NT2/D1 (cell line): ENCODE measurements at places on chromosomes 11 and 22.

- no peak for DNase-seq
Observed at GRCh38 chr22:44206330-44206645, 25.6 kb downstream of the PARVG start.

- DNase-seq = peak; percentile 55
Observed at GRCh38 chr11:115503083-115503885, 931 bp downstream of the CADM1 start.

- no peak for DNase-seq
Observed at GRCh38 chr22:42901790-42902508, 44.9 kb upstream of the ARFGAP3 start.

- no peak for DNase-seq
Observed at GRCh38 chr11:85475660-85476517, 151.3 kb downstream of the DLG2 start.

DNA sequence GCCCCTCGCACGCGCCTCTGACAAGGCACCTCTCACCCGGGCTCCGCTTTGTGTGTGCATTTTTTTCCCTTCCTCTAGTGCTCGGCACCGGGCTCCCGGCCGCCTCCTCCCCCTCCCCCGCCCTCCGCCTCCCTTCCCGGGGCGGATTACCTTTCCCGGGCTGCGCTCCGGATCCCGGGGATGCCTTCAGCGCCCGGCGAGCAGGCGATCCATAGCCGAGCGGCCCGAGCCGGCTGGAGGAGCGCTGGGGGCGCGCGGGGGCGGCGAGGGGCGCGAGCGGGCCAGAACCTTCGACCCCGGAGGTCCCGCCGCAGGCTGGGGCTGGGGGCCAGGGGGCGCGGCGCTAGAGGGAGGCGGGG is 282 bp downstream of the MPPED2 start:
- DNase-seq = no peak

DNA sequence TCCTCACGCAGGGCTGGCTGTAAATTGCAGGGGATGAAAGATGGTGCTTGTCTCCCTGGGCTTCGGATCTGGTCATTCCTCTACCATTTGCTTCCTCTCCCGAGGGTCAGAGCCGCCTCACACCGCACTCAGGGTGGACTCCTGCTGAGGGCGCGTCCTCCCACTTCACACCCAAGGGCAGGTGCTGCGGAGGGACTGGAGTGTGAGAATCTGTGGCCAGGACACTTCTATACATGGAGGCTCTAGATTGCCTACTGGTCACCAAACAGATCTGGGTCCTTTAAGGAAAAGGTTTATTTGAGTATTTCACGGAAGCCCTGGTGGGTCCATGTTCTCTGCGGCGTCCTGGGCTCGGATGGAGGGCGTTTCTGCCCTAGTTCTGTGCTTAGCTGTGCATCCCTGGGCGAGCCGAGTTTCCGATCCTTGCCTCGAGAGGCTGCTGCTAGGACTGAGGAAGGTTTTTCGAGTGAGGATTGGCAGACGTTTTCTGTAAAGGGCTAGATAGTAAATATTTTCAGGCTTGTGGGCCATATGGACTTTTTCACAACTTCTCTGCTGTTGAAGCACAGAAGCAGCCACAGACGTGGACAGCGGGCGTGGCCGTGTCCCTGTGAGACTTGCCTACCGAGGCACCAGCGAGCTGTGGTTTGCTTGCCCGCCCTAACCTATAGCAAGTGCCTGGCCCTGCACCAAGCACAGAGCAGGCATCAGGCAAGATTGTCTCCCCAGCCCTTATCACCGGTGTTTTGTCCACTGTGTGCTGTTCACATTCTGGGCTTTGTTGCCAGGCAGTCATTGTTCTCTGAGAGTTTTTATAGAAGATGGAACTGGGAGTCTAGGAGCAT is 279.0 kb downstream of the TBC1D22A start:
- no peak for DNase-seq

- no peak for DNase-seq
Observed at GRCh38 chr11:83862691-83863090, 576.5 kb upstream of the CCDC90B start.

DNA sequence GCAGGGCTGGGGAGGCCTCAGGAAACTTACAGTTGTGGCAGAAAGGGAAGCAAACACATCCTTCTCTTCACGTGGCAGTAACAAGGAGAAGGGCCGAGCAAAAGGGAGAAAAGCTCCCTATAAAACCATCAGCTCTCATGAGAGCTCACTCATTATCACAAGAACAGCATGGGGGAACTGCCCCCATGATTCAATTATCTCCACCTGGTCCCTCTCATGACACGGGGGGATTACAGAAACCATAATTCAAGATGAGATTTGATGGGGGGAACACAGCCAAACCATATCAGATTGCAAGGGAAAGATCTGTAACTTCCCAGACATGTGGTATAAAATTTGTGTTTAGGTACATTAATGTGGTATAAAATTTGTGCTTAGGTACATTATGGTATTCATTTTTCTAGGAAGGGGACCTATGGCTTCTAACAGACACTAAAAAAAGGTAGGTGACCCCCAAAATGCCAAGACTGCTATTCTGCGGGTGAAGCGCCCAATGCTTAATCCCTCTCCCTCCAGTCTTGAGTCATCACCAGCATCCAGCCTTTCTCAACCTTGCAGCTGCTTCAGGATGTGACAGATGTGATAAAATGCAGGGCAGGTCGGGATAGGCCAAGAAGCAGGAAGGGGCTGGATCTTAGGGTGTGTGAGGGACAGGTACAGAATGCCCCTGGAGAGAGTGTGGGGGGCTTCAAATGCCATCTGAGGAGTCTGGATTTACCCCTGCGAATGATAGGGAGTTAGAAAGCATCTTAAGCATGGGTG is 57.7 kb upstream of the AMPD3 start:
- no peak for DNase-seq

- DNase-seq = no peak
Observed at GRCh38 chr22:36946421-36947158, 33.2 kb downstream of the CSF2RB start.

DNA sequence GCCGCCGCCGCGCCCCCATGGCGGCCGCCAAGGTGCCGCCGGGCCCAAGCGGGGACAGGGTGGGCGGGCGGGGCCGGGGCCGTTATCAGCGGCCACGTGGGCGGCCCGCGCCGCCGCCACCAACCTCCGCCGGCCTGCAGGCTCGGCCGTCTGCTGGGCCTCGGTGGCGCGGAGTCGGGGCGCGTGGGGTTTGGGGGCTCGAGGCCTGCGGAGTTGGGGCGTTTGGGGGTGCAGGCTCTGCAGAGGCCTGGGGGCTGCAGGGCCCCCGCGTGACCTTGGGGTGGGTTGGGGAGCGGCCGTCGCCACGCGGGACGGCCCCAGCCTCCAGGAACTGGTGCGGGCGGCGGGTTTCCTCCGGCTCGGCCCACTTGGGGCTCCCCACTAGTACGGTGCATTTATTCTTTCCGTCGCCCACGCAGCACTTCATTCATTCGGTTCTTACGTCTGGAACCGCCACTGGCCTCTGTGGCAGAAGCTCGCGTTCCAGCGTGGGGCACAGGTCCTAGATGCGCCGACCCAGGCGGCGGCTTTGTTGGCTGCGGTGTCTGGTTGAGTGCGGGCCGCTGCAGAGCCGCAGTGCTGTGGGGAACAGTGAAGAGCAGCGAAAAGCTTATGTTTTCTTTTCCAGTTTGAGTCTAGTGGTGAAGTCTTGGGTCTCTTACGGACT is 740 bp upstream of the TRMT2A start:
- no peak for DNase-seq

GRCh38 chr22:27574002-27574366 is 227.6 kb downstream of the MN1 start:
- DNase-seq = no peak

- DNase-seq = no peak
Observed at GRCh38 chr11:133582750-133583149, 50.4 kb upstream of the OPCML start.

DNA sequence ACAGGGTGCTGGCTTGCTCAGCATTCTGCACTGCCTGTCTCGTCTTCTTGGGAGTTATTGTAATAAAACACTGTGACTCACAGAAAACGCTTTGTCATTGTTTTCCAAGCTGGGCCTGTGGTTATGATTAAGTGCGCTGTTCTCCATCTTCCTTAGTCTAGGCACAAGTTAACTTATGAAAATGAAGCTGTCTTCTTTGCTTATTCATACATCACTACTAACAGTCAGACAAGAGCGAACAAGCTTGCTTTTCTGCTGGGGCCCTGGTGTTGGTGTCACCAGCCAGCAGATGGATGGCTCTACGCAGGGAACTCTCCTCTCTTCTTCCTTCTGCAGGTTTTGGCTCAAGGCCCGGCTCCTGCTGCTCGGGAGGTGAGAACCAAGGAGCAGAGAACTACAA is 380.1 kb upstream of the SYN3 start:
- no peak for DNase-seq

DNA sequence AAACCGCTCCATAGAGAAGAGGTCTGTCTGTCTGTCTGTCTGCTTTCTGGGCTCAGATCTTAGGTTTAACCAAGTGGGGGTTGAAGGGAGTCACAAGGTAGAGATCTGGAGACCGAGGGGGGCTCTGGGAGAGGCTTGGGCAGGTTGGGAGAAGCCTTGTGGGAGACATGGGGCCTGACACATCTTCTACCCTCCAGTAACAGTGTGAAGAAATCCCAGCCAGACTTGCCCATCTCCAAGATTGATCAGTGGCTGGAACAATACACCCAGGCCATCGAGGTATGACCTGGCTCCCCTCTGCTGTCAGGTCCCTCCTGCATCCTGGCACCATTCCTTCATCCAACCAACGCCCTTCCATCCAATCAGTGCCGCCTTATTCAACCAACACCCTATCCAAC is 7.4 kb downstream of the PRR33 start:
- DNase-seq = no peak

GRCh38 chr11:111307472-111308108 is 9.2 kb downstream of the POU2AF3 start:
- DNase-seq = no peak

- DNase-seq = no peak
Observed at GRCh38 chr11:75077316-75077715, 19.4 kb downstream of the OR2AT4 start.

- DNase-seq = no peak
Observed at GRCh38 chr11:79512706-79513469, 72.1 kb upstream of the TENM4 start.

DNA sequence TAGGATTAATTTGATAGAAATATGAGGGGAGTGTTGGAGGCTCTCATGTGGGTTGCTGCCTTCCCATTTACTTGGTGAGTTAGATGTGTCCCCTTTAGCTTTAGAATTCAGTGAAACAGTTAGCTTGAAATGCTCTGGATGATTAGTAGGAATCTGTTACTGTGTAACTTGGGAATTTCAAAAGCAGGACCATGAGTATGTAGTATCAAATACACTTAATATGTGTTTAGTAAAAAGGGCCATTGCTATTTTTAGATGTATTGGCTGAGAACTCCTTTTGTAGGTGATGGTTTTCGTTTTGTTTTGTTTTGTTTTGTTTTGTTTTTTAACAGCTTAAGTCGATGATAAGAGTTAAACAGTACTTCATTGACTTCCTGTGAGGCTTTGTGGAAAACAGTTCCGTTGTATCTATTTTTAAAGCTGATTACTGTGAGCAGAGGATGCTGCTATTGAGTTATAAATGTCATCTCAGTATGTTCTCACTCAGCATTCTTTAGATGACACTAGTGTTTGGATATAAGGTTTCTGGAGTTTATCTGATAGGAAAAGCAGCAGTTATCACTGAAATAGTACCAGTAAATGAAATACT is 53.5 kb downstream of the MCAM start:
- DNase-seq = no peak

DNA sequence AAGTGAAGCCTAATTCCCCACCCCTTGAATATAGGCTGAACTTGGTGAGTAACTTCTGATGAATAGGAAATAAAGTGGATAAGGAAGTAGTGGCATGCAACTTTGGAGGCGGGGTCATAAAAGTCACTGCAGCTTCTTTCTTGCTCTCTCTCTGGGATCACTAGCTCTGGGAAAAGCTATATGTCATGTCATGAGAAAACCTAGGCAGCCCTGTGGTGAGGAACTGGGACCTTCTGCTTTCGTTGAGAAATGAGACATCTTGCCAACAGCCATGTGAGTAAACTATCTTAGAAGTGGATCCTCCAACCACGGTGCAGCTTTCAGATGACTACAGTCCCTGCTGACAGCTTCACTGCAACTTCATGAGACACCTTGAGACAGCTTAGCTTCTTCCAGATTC is 15.7 kb downstream of the ZNF214 start:
- no peak for DNase-seq

- DNase-seq = no peak
Observed at GRCh38 chr11:3971756-3972404, 116.4 kb downstream of the STIM1 start.

DNA sequence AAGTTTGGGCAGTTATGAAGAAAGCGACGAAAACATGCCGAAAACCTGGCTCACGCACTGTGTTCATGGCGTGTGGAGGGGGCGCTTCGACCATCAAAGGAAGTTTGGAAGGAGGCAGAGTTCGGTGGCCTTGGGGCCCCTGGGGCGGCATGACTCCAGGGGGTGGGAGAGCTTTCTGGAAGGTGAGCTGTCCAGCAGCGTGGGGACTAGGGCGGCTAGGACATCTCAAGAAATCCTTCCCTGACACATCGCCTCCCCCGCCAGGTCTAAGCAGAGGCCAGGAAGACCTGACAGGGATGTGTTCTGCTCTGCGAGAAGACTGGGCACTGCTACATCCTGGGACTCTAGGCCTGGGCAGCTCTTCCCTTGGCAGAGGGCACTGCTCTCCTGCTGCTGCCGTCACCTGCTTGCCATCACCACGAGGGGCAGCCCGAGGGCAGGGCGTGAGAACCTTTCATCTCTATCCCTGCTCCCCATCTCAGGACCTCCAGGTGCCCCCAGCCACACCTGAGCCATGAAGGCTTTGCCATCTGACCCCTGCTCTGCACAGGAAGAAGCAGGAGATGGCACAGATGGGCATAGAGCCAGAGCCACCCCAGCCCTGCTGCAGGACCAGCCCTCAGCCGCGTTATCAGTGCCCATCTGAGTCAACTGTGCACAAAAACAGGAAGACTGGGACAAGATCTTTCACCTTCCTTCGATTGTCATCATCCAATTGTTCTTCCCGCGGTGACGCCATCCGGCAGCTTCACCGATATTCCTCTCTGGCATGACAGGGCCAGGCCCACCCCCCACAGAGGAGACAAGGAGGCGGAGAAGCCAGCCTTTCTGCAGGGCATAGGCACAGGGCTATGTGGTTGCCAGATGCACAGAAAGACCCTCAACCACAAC is 12.7 kb downstream of the LINC01488 start:
- no peak for DNase-seq
